ENCODE measurements at places on chromosomes 2 and 18.

- DNase-seq, result no peak
Observed at GRCh38 chr18:33596178-33596854, 18.3 kb downstream of the ASXL3 start.

- DNase-seq, result no peak
Observed at GRCh38 chr18:30929718-30930117, 112.8 kb downstream of the DSC3 start.

- no peak for DNase-seq
Observed at GRCh38 chr2:120898961-120899750, 163.5 kb downstream of the GLI2 start.

DNA sequence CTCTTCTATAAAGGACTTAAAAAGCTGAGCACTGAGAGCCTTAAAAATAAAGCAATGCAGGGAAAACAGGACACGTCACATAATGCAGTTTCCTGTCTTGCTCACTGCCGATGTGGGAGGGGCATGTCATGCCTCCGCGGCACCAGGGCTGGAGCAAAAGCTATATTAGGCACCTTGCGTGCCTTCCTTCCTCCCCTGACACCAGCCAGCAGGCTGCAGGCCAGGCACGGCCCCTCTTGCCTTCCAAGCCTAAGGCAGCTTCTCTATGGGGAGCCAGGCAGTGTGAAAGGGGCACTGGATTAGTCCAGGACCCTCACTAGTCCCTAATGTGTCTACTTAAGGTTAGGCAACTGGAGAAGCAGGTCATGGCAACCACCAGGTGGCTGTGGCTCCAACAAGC lies 26.3 kb downstream of the MRPL35 start:
- DNase-seq, result peak; percentile 81

DNA sequence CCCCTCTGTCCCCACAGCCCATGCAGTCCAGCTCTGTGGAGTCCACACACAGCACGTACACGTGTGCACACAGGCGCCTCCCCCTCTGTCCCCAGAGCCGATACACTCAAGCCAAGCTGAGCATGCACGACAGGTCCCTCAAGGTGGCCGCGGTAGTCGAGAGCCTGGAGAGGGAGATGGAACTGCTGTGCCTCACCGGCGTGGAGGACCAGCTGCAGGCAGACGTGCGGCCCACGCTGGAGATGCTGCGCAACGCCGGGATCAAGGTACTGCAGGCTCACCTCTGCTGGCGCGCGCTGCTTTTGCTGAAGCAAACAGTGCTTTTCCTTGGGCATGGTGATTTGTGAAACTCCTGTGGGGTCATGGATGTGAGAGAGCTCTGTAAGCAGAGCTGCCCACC lies 58.5 kb upstream of the NFATC1 start:
- no peak for DNase-seq

GRCh38 chr2:217223222-217223930 lies 363.5 kb upstream of the TNP1 start:
- peak; percentile 53 for DNase-seq

Data from activated naive CD4-positive, alpha-beta T cell treated with anti-CD3 and anti-CD28 coated beads, Interleukin-2, amount 10 ng/mL, durations not matched to agents 7 days and 5 days (primary cell).